ENCODE measurements at places on chromosomes 1 and 21.

DNA sequence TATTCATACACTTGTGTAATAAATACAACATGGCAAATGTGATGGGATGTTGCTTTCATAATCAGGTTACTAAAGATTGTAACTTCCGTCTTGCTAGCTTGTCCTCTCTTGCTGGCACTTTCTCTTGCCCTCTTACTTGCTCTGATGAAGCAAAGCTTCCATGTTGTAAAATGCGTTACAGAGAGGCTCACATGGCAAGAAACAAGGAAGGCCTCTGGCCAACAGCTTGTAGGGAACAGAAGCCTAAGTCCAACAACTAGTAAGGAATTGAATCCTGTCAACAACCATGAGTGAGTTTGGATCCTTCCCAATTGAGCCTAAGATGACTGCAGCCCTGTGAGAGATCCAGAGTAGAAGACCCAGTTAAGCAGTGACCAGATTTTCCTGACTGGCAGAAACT lies 15.4 kb downstream of the TMED5 start:
- no peak for DNase-seq

GRCh38 chr1:29254346-29254745 lies 18.0 kb downstream of the PTPRU start:
- DNase-seq: no peak

DNA sequence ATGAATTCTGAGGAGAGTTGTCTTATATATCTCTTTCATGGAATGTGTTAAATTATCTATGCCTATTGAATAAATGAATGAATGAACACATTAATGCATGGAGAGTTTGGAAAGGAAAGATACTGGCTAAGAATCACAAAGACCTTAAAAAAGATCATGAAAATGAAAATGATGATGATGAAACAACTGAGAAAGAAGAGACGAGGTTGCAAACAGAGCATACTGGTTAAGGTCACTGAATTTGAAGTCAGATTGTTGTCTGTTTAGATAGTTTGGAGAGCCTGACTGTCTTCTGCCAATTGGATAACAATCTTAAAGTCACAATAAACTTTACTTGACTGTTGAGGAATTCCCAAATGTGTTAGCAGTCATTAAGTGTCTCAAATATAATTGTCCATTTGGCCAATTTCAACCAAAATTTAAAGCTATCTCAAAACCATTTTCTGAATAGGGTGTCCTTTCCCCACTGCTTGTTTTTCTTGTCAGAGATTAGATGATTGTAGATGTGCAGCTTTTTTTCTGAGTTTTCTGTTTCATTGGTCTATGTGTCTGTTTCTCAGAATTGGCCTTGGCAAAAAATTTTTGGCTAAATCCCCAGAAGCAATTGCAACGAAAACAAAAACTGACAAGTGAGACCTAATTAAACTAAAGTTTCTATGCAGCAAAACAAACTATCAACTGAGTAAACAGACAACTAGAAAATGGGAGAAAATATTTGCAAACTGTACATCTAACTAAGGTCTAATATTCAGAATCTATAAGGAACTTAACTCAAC lies 132.2 kb downstream of the PTGER3 start:
- no peak for DNase-seq

- no peak for DNase-seq
Measured at GRCh38 chr1:52855584-52855983, 13.0 kb downstream of the ZYG11A start.

DNA sequence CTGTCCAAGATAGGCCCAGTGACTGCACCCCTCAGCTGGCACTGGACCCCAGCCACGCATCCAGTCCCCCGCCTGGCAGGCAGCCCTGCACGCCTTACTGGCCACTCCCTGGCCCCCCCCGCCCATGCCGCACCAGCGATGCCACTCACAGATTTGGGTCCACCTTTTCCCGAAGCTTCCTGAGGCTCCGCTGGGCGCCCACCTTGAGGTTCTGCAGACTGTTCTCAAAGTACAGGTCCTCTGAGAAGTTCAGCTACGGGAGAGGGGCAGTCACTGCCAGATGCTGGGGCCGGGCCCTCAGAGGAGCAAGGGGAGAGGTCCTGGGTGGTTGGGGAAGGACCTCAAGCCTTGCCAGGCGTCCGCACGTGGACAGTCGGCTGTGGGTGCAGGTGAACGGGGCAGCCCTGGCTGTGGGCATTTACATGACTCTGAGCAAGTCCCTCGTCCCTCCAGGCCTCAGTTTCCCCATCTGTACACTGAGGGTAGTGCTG lies 8.1 kb downstream of the PRXL2B start:
- DNase-seq: no peak

DNA sequence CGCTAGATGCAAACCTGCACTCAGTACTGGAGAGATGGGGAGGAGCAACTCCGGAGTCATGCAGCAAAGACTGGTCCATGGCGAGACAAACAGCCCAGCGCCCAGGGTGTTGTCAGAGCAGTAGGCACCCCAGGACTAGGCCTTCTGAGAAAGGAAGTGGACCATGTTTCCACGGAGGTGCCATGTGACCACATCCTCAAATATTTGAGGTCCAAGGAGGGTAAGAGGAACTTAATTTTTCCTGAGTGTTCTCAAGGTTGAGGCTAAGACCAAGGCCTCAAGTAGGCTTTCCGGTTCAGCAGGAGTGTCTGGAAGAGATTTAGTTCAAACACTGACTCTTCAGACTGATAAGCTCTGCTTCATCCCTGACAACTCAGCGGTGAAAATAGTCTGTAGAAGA lies 186.2 kb downstream of the RHOU start:
- DNase-seq: no peak

- no peak for DNase-seq
Measured at GRCh38 chr21:46029186-46029924, 47.8 kb downstream of the COL6A1 start.

Measured in skin of body (tissue), 3 donors.